ENCODE measurements at places on chromosomes 2 and 18. TPM values are rescaled to one million over a fixed set of nuclear protein-coding genes. Genes with fewer than 3 reads are reported as not detected.

The STAT4 gene
- 0.05 TPM for total RNA-seq

The NEURL3 gene
- total RNA-seq: 1.2 TPM

The ASAP2 gene
- 107 TPM for total RNA-seq

The NCKAP1 gene
- total RNA-seq: 174 TPM

The ADNP2 gene
- 40.5 TPM for total RNA-seq

The IL36RN gene
- not detected for total RNA-seq

The DHX57 gene
- 20.6 TPM for total RNA-seq

The LIMS4 gene
- 0.51 TPM for total RNA-seq

The PMAIP1 gene
- 7.7 TPM for total RNA-seq

The IL1R1 gene
- 7.1 TPM for total RNA-seq

The FAM237A gene
- not detected for total RNA-seq

The CENPO gene
- total RNA-seq: 39.3 TPM

The ADRA2B gene
- total RNA-seq: 0.28 TPM

The CSRNP3 gene
- total RNA-seq: not detected

The GTF2A1L gene
- not detected for total RNA-seq
